ENCODE measurements at places on chromosomes 16 and 17.
A peak's percentile ranks its signal among the peaks of the same experiment; 100 is the strongest.

- no peaks in the 10 kb centered on the region for H3K36me3 ChIP-seq
- H3K27me3 ChIP-seq, result peaks cover 8% of the 10 kb centered on the region
- no peaks in the 10 kb centered on the region for H3K4me1 ChIP-seq
- DNase-seq, result no peak
Measured at GRCh38 chr16:55779402-55780094, 53.3 kb downstream of the CES1 start.

DNA sequence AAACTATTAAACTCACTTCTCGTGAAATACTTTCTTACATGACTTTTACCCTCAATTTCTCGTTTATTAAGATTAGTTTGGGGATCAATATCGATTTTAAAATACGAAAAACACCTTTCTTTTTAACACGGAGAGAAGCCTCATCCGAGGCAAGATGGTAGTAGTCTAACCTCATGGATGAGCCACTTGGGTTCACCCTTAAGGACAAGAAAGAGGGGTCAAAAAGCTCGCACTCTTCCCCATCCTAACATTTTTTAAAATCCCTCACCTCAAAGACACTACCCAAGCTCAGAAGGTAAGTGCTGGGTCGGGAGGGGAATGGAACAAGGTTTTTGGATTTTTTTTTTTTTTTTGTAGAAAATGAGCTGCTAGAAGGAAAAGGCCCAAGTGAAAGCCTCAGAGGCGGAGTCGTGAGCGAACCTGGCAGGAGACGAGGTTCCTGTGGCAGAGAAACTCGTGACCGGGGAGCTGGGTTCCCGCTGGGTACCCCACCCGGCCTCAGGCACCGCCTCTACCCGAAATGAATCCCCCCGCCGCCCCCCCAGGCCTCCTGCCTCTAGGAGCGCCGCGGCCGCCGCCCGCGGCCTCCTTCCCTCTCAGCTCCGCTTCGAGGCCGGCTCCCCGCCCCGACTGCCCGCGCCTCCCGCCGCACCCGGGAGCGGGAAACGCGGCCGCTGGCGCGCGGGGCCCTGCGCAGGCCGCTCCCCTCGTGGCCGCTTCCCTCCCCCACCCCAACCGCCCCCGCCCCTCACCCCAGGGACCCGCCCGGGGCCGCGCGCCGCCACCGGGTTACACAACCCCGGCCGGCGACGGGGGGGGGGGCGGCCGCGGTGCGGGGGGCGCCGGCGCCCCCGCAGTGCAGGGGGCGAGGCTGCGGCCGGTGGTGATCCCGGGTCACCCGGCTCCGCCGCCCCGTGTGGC, 1.6 kb downstream of the NUFIP2 start:
- H3K27ac ChIP-seq, result peak overlapping the region; percentile 99
- peaks cover 12% of the 10 kb centered on the region for H3K4me1 ChIP-seq
- peak; percentile 58 for DNase-seq
- peaks cover 5% of the 10 kb centered on the region for H3K36me3 ChIP-seq
- H3K4me3 ChIP-seq, result peak overlapping the region; percentile 99

DNA sequence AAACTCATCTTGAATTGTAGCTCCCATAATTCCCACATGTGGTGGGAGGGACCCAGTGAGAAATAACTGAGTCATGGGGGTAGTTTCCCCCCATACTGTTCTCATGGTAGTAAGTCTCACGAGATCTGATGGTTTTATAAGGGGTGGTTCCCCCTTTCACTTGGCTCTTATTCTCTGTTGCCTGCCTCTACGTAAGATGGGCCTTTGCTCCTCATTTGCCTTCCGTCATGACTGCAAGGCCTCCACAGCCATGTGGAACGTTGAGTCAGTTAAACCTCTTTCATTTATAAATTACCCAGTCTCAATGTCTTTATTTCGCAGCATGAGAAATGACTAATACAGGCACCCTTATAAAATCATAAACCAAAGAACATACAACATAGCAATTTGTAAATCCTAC, 79.0 kb downstream of the XYLT1 start:
- H3K4me3 ChIP-seq, result no peak overlapping the region
- H3K27ac ChIP-seq, result no peak overlapping the region
- H3K27me3 ChIP-seq, result peaks cover 3% of the 10 kb centered on the region
- no peaks in the 10 kb centered on the region for H3K36me3 ChIP-seq

GRCh38 chr17:82320140-82320840, 2.9 kb upstream of the CD7 start:
- peaks cover 23% of the 10 kb centered on the region for H3K27me3 ChIP-seq
- DNase-seq, result no peak
- no peak overlapping the region for H3K4me3 ChIP-seq
- no peaks in the 10 kb centered on the region for H3K36me3 ChIP-seq
- peaks cover 3% of the 10 kb centered on the region for H3K4me1 ChIP-seq
- H3K27ac ChIP-seq, result no peak overlapping the region

GRCh38 chr16:50591800-50592771, 43.9 kb downstream of the NKD1 start:
- H3K27ac ChIP-seq, result peak overlapping the region; percentile 15
- no peaks in the 10 kb centered on the region for H3K36me3 ChIP-seq
- no peak overlapping the region for H3K4me3 ChIP-seq
- H3K27me3 ChIP-seq, result no peaks in the 10 kb centered on the region

DNA sequence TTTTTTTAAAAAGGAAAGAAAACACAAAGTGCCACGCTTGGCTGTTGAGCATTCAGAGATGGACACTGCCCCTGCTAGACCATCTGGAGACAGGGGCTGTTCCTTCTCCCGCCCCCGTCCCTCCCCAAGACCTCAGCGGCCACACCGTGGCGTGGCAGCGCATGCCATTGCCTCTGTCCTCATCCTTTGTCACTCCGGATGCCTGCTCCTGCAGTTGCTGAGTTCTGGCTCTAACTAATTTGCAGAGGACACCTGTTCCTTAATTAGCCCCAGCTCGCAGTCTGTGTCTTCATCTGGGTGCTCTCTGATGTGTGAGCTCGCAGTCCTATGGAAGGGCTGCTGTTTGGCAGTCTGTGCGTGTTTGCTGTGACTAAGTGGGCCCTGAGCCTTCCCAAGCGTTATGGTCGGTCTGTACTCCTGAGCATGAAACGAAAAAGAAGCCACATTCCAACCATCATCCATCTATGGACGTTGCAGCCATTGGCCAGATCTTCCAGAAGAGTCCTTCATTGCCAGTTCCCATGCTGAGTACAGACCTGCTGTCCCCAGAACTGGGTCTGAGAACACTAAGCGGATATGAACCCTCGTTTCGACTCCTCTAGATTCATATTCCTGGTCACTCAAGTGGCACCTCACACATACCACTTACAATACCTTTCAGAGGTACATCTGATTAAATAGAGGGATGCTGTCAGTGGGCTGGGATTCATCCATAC, 40.9 kb upstream of the NAT9 start:
- peaks cover 23% of the 10 kb centered on the region for H3K36me3 ChIP-seq
- no peak overlapping the region for H3K27ac ChIP-seq
- H3K4me3 ChIP-seq, result no peak overlapping the region
- H3K27me3 ChIP-seq, result no peaks in the 10 kb centered on the region

DNA sequence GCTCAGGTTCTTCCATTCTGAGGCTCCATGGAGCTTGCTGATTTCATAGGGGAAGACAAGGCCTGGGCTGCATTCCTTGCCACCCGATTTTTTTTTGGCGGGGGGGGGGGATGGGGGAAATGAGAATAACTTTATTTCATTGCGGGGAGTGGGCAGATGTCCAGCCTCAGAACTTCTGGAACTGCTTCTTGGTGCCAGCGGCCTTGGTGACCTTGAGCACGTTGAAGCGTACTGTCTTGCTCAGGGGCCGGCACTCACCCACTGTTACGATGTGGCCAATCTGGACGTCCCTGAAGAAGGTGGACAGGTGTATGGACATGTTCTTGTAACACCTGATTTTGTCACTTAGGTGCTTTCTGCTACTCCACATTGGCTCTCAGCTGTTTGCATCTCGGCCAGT, 8.3 kb upstream of the CENPT start:
- DNase-seq, result no peak
- H3K4me1 ChIP-seq, result peaks cover 34% of the 10 kb centered on the region
- H3K27ac ChIP-seq, result peak overlapping the region; percentile 58
- no peak overlapping the region for H3K4me3 ChIP-seq

GRCh38 chr16:57471852-57472664, 9.6 kb downstream of the POLR2C start:
- no peak for DNase-seq
- H3K27ac ChIP-seq, result no peak overlapping the region
- peaks cover 47% of the 10 kb centered on the region for H3K36me3 ChIP-seq
- peaks cover 14% of the 10 kb centered on the region for H3K4me1 ChIP-seq

- peaks cover 2% of the 10 kb centered on the region for H3K4me1 ChIP-seq
- H3K27me3 ChIP-seq, result no peaks in the 10 kb centered on the region
- no peak overlapping the region for H3K4me3 ChIP-seq
- DNase-seq, result no peak
Measured at GRCh38 chr16:83147244-83147643, 520.5 kb downstream of the CDH13 start.

GRCh38 chr16:67673712-67674580, 7.3 kb downstream of the C16orf86 start:
- peak overlapping the region; percentile 85 for H3K27ac ChIP-seq
- H3K4me3 ChIP-seq, result no peak overlapping the region
- H3K4me1 ChIP-seq, result no peaks in the 10 kb centered on the region
- DNase-seq, result peak; percentile 74
- no peaks in the 10 kb centered on the region for H3K27me3 ChIP-seq
- H3K36me3 ChIP-seq, result peaks cover 2% of the 10 kb centered on the region

GRCh38 chr17:2853283-2854142, 57.3 kb downstream of the RAP1GAP2 start:
- H3K27me3 ChIP-seq, result peaks cover 4% of the 10 kb centered on the region
- peak; percentile 52 for DNase-seq
- no peaks in the 10 kb centered on the region for H3K4me1 ChIP-seq
- H3K4me3 ChIP-seq, result peak overlapping the region; percentile 33

- H3K36me3 ChIP-seq, result no peaks in the 10 kb centered on the region
- H3K4me3 ChIP-seq, result no peak overlapping the region
- peak overlapping the region; percentile 75 for H3K27ac ChIP-seq
- no peak for DNase-seq
- H3K27me3 ChIP-seq, result no peaks in the 10 kb centered on the region
Measured at GRCh38 chr17:71966055-71966454, 154.8 kb upstream of the SOX9 start.

DNA sequence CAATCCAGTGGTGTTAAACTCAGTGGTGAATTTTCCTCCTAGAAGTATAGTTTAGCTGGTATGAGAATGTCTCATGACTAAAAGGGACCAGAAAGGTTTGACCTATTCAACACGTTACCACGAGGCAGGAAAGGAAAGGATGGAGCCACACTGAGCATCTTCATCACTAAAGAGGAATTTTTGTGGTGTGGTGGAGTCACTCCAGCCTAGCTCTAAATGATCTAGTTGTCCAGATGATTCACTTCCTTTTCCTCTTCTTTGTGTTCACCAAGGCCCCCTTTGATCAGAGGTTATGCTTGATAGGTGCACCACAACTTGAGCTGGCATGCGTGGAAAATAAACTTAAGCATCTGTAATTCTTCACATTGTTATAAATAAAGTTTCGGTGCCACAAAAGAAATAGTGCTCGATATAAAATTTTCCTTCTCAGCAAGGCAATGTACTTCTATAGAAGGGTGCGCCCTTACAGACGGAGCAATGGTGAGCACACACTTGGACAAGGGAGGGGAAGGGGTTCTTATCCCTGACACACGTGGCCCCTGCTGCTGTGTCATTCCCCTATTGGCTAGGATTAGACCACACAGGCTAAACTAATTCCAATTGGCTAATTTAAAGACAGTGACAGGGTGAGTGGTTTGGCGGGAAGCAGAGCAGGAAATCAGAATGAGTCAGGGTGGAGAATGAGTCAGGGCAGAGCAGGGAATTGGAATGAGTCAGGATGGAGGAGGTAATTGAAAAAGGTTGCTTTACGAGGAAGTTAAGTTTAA, 254.6 kb downstream of the HS3ST3A1 start:
- no peak for DNase-seq
- no peaks in the 10 kb centered on the region for H3K4me1 ChIP-seq
- H3K4me3 ChIP-seq, result no peak overlapping the region
- H3K27ac ChIP-seq, result no peak overlapping the region
- H3K27me3 ChIP-seq, result no peaks in the 10 kb centered on the region

- H3K27me3 ChIP-seq, result no peaks in the 10 kb centered on the region
- H3K36me3 ChIP-seq, result no peaks in the 10 kb centered on the region
- no peak for DNase-seq
- H3K27ac ChIP-seq, result no peak overlapping the region
- H3K4me1 ChIP-seq, result no peaks in the 10 kb centered on the region
- no peak overlapping the region for H3K4me3 ChIP-seq
Measured at GRCh38 chr17:58020401-58020800, 13.4 kb upstream of the SRSF1 start.

DNA sequence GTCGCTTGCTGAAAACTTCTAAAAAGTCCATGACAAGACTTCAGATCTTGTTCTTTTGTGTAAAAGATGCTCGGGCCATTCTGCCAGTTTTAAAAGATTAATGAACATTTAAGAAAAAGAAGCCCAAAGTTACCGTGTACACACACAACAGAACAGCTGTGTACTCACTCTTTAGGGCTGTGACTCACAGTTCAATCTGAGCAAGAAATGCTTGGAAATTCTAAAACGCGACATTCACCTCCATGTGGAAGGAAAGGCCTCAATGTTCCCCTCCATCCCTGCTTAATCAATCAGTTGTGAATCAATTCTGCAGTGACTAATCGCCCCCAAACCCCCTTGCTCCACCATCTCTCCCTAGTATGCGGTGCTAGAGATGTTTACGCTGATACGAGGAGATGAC, 609.9 kb upstream of the SALL1 start:
- H3K36me3 ChIP-seq, result no peaks in the 10 kb centered on the region
- no peak overlapping the region for H3K4me3 ChIP-seq

DNA sequence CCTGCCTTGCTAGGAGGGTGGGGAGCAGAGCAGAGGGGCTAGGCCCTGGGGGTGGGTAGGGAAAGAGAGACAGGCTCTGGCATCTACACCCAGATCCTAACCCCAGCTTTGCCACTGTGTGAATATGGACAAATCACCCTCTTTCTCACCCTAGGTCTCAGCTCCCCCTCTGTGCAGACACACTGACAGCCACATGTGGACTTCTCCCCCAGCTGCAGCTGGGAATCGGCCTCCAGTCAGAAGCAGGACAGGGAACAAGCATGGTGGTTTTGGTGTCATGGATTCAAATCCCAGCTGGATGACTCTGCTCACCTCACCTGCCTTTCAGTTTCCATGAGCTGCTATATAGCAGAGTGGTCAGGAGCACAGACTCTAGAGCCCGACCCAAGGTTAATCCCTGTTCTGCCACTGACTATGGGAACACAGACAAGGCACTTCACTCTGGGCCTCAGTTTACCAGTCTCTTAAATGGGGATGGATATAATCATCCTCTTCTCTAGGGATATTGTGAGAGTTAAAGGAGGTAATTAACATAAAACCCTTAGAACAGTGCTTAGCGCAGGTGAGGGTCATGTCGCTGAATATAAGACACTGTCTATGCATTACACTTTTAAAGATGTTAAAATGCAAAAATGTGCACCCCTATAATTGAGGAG, 26.2 kb upstream of the MAP3K14 start:
- H3K4me1 ChIP-seq, result peaks cover 13% of the 10 kb centered on the region
- H3K27me3 ChIP-seq, result no peaks in the 10 kb centered on the region
- DNase-seq, result no peak

GRCh38 chr16:69035375-69035774, 70.1 kb upstream of the HAS3 start:
- no peaks in the 10 kb centered on the region for H3K27me3 ChIP-seq
- no peak overlapping the region for H3K27ac ChIP-seq
- DNase-seq, result no peak

GRCh38 chr16:62035115-62036092, 834 bp downstream of the CDH8 start:
- peak; percentile 58 for DNase-seq
- H3K4me1 ChIP-seq, result peaks cover 17% of the 10 kb centered on the region
- peak overlapping the region; percentile 20 for H3K4me3 ChIP-seq
- H3K36me3 ChIP-seq, result no peaks in the 10 kb centered on the region

GRCh38 chr17:62892870-62893338, 73.1 kb upstream of the TANC2 start:
- no peaks in the 10 kb centered on the region for H3K27me3 ChIP-seq
- H3K4me1 ChIP-seq, result peaks cover 5% of the 10 kb centered on the region
- H3K27ac ChIP-seq, result peak overlapping the region; percentile 57
- no peaks in the 10 kb centered on the region for H3K36me3 ChIP-seq
- no peak overlapping the region for H3K4me3 ChIP-seq
